ENCODE measurements at places on chromosomes 2 and 18. TPM values are rescaled to one million over a fixed set of nuclear protein-coding genes. Genes with fewer than 3 reads are reported as not detected.

DNA sequence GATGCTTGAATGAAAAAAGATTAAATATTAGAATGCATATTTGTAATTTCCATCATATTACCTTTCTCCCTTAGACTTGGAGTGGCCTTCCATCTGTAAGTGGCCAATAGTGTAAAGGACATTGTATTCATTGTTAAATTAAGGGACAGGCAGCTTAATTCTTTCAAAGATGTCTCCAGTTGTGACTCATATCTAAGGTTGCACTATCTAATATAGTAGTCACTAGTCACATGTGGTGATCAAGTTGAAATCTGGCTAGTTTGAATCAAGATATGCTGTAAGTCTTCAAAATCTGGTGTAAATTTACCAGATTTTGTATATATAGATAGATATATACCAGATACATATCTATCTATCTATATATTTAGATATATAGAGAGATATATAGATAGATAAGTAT is 52.4 kb upstream of the AGPS start:
- DNase-seq = no peak

MC4R gene
- not detected for total RNA-seq

GRCh38 chr2:71743995-71744675 is 290.8 kb downstream of the DYSF start:
- DNase-seq = peak; percentile 37

DNA sequence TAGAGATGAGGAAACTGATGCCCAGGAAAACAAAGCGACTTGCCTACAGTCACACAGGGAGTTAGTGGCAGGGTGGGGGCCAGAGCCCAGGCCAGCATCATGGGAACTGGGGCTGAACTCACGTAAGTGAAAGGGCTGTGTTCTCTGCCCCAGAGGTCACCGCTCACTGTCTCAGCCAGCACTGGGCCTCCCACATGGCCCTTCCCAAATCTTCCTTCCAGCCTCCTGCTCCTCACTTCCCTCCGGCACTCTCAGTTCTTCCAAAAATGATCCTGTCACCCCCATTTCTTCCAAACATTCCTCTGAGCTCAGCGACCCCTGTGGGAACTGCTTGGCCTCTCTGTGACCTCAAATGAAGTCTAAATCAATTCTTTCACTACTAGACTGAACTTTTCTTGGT is 90.5 kb upstream of the TMEM247 start:
- no peak for DNase-seq

GPAT2 gene
- 3.9 TPM for total RNA-seq

DNA sequence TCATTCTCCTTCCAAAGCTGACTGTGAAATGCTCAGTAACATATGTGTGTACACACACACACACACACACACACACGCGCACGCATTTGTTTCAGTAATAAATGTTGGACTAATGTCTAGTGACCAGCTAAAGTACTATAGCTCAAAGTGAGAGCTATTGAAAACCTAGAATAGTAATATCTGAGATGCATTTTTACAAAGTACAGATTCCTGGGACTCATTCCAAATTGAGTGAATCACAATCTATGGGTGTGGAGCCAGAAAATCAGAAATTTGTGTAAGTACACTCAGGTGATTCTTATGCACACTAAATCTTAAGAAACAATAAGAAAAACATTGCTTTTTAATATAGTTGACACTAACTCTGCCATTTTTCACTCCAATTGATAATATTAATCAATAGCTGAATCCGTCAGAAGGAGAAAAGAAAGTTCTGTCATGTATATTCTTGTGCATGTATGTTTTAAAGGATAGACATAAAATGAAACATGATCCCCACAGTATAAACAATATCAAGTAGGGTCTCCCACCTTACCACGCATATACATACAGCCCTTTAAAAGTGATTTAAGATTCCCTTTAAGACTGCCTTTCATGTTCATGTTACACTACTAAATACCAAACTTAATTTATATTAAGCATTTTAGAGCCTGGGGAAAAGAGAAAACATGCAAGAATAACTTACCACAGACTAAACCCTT is 123.5 kb downstream of the ATAD2B start:
- DNase-seq = peak; percentile 75

ABCB11 gene
- not detected for total RNA-seq

GRCh38 chr2:26384597-26384996 is 17.1 kb upstream of the DRC1 start:
- no peak for DNase-seq

SERPINB3 gene
- total RNA-seq = not detected

EMILIN2 gene
- total RNA-seq = 18.0 TPM

DNA sequence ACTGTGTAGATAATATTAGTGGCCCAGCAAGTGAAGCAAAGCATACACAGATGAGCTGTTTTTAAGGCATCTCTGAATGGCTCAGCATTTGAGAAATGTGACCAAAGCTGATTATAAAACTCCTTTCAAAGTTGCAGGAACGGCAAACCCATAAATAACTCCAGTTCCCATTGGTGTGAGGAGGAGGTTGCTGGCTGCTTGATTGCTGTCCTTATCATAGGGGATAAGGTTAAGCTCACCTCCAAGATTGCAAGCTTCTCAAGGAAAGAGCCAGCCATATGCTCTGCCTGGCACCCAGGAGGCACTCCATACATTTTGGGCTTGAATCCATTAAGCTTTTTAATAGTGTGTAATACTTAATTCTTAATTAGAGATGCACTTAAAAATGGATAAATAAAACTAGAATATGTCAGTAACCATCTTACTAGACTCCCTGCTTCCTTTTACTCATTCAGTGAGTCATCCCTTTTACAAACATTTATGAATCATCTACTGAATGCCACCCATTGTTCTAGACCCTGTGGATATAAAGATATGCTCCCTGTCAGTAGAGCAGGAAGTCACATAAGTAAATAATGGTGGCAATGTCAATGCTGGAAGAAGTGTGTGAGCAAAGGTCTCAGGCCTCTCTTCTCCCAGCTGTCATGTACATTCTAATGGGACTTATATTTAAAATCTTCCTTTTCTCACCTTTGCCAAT is 99.3 kb downstream of the SPATS2L start:
- peak; percentile 89 for DNase-seq

Measured in fibroblast of lung (primary cell).